ENCODE measurements at places on chromosomes 16 and 17. TPM values are rescaled to one million over a fixed set of nuclear protein-coding genes. Genes with fewer than 3 reads are reported as not detected.

HES7 gene
- 4.7 TPM for total RNA-seq

CNTD1 gene
- total RNA-seq, result not detected

MRPS34 gene
- total RNA-seq, result 152 TPM

LYRM9 gene
- total RNA-seq, result 2.1 TPM

RASD1 gene
- 1.2 TPM for total RNA-seq

KCNH4 gene
- total RNA-seq, result 0.33 TPM

Data from A549 treated with ZK216348 at 1 μM for 4 hours (cell line).